Choroid plexus epithelial cell (primary cell): ENCODE measurements at places on chromosomes 7 and 10.

DNA sequence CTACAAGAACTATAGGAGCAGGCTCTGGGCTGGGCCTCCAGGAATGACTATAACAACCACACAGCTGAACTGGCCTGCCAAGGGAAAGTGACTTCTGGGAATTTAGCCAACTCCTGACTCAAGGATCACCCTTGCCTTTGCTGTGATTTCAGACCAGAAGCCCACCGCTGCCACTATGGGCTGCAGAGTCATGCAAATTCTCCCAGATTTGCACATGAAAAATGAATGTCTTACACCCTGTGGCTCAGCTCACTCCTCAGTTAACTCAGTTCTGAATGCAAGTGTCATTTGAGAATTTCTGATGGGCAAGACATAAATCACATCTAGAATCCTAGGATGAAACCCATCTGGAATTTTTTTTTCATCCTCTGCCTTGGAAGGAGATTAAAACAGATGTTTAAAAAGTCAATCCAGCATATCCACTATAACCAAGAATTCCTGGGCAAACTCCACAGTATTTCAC lies 186.5 kb upstream of the BET1 start:
- peak; percentile 97 for DNase-seq

- no peak for DNase-seq
These were observed 86.2 kb downstream of the SORBS1 start for GRCh38 chr10:95475003-95475383.

- peak; percentile 27 for DNase-seq
These were observed 72.1 kb upstream of the SEC61G start for GRCh38 chr7:54831046-54831643.

DNA sequence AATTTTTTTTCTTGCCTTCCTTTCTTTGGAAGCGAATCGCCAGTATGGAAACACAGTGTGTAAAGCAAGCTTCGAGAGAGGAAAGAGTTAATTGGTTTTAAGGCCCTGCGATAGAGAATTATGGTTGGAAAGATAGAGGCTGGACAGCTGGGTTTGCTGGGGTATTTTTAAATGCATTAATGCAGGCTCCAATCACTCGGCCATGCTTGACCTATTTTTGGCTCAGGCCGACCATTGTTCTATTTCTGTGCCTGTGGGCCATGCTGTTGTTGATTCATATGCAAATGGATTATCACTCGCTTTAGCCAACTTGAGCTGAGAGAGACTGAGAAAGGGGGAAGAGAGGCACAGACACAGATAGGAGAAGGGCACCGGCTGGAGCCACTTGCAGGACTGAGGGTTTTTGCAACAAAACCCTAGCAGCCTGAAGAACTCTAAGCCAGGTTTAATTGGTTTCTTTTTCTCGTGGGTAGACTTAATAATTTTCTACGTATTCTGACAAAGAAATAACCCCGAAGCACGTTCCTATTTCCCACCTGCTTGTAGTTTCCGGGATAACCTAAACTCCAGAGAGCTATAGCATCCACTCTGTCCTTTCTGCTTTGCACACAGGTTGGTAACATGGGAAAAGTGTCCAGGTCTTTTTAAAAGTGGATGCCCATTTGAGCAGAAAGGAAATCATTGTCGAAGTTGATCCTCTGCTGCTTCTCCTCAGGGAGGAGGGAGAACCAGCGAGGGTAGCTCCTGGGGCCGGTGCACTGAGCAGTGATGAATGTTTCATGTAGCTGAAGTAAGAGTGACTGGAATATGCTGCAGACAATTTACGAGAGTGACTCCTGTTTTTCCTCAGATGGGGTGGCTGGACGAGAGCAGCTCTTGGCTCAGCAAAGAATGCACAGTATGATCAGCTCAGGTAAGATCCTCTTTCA lies at the start of gene HDAC9:
Gene HDAC9 (plus strand): TSS at position 338 of the 929 bp plus-strand sequence. CDS start 554 bp downstream, at position 892.
- peak; percentile 40 for DNase-seq

- DNase-seq = peak; percentile 1
These were observed 58.7 kb upstream of the PRPS1L1 start for GRCh38 chr7:18086165-18087025.

DNA sequence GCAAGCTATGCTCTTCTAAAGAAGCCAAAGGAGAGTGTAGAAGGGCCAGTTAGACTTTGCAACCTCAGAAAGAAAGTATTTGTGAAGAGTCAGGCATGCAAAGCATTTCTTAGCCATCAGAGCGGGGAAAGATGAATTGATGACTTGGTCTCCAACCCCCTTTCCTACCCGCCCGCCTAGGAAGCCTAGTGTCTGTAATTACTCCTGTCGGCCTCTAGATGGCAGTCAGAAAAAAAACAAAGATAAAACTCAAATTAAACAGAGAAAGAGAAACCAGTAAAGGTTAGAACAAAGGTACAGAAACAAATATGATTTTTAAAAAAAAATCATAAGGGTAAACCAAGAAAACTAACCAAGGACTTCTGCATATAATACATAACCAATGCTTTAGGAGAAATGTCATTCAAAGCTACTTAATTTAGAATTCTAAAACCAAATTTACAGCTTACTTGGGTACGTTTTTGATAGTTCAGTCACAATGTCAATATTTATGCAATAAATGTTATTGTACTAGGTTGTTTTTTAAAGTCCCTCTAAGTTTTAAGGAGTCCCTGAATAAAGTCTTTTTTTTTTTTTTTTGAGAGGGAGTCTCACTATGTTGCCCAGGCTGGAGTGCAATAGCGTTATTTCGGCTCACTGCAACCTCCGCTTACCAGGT lies 97.6 kb downstream of the LYZL1 start:
- peak; percentile 59 for DNase-seq

DNA sequence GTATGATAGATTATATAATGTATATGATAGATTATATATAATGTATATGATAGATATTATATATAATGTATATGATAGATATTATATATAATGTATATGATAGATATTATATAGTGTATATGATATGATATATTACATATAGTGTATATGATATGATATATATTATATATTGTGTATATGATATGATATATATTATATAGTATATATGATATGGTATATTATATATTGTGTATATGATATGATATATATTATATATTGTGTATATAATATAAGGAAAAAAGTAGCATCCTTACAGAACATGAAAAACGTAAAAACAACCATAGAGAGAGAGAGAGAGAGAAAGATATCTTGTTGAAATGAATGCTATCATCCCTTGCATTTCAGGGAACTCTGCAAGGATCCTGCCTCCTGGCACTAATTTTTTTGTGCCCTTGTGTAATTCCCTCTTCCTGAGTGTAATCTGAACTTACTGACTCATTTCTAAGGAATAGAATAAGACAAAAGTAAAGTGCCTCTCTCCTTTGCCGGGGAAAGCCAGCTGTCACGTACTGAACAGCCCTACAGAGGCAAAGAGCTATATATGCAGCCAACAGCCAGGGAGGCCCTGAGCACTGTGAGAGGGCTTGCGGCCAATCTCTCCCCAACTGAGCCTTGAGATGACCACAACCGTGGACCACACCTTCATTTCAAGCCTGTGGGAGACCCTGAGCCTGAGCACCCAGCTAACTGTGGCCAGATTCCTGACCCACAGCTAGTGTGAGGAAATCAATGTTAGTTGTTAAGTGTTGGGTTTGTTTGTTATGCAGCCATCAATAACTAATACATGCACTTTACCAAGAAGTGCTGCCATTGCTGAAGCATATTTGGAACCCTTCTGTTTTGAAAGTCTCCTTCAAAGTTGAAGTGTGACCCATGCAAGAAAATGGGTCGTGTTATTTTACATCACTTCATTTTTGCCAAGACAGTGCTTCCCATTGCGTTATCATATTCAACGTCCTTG lies 61.1 kb upstream of the EZH2 start:
- peak; percentile 45 for DNase-seq

DNA sequence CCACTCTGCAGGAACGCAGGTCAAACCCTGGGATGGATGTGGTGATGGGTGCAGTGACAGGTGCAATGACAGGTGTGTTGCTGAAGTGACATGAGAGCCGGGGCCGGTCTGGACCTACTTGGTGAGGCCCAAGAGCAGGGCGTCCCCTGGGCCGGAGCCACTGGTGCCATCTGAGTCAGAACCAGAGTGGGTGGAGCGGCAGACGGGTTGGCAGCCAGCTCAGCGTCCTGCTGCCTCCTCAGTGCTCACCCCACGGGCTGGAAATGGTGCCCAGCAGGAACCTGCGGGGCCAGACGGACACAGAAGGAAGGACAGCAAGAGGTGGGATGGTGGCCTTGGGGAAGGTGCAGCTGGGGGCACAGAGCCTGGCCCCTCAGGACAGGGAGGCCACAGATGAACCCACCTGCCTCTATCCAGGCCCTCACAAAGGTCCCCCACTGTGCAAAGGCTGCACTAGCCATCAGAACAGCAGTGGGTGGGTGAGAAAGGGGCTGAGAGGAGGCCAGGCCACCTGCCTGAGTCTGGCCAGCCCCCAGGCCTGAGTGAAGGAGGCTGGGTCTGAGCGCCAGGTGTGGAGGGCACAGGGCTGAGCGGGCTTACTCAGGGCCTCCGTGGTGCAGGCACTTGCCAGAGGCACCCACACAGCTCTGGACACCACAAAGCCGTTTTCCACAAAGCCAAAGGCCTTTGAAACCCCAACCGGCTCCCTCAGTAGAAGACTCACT lies 129.0 kb upstream of the PPP2R2D start:
- DNase-seq = no peak

DNA sequence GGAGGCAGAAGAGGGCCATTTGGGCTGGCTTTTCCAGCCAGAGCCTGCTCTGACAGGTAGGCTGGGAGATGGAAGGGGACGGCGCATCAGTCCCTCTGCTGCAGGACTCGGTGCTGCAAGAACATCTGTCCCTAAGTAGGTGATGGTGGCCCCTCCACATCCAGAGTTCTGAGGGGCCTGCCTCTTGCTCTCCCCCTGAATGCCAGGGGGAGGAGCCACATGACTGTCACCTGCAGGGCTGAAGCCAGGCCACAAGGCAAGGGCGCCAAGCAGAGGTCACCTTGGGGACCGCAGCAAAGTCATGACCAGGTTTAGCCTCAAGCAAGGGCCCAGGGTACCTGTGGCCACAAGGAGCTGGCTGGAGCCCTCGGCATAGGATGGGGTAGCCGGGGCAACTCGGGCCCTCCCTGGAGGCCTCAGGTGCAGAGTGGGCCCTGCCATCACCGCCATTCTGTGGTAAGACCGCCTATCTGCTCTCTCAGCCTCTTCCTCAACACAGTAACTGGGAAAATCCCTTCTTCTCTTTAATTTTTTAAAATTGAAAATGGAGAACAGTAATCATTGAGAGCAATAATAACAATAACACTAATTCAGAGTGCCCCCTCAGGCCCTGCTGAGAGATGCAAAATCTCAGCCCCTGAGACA lies 99.3 kb downstream of the FAM53B start:
- no peak for DNase-seq

- DNase-seq = no peak
These were observed 56.4 kb upstream of the PFKP start for GRCh38 chr10:3010816-3011460.

DNA sequence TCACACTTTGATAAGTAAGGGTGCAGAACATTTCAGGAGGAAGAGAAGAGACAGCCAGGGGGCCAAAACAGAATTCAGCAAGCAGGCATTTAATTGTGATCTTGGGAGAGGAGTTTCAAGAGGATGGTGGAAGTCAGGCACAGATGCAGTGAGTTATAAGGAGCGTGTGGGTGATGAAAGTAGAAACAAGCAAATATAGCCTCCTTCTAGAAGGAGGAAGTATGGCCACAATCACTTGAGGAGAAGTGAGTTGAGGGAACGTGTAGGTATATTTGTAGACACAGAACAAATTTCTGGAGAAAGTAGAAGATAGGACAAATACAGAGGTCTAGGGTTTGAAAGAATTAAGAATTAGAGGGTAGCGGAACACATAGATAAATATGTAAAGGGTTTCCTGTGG lies 165.8 kb downstream of the CACNB2 start:
- no peak for DNase-seq

GRCh38 chr7:141097430-141097829 lies 23.6 kb downstream of the TMEM178B start:
- peak; percentile 6 for DNase-seq

DNA sequence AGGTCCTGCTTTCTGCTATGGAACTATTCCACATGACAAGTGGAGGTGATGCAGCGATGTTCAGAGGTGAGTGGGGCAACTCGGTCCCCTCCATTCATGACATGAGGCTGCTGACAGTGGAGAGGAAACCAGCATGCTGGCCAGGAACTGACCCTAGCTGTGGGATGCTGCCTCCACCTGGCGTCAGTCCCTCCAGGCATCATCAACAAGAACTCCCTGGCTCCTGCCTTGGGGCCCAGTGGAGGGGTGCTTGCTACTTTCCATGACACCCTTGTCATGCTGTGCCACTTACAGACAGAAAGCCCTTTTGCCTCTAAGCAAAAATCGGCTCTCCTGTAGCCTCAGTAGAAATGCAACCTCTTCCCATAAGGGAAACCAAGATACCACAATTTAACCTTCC lies 118.5 kb downstream of the LRRC18 start:
- DNase-seq = no peak

DNA sequence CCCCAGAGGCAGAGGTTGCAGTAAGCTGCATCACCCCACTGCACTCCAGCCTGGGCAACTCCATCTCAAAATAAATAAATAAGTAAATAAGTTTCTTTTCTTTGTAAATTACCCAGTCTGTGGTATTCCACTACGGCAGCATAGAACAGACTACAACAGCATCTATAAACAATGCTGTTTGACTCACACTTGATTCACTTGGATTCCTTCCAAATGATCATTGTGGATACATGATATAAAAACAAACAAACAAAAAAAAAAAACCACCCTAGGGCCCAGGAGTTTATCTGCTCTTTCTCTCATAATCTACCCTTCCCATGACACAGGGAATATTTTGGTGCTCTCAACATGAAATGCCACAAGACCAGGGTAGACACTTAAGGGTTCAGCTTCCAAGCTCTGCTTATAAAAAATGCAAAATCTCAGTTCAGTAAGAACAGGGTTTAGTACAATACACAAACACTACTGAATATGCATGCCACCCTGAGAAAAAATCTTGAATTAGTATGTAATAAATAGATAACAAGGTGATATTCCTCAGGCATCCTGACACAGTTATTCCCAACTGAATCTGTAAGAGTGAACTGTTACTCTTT lies 200.9 kb downstream of the FAM107B start:
- peak; percentile 62 for DNase-seq

- peak; percentile 69 for DNase-seq
These were observed 204.4 kb downstream of the DIP2C start for GRCh38 chr10:484925-485661.

DNA sequence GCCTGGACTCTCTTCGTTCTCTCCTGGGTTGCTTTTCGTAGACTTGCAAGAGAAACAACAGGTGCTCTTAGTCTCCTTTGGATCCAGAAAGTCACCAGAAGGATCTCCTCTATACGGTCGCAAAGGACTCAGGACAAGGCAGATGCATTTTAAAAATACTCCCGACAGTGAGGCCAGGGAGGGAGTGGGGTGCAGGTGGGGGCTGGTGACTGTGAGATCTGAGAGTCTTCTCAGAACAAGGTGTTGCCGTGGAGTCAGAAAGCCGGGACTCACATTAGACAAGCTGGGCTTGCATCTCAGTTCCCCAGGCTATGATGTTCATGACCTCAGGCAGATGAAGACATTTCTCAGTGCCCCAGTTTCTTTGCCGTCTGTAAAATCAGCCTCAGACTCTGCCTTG lies 507.2 kb downstream of the TCERG1L start:
- no peak for DNase-seq

DNA sequence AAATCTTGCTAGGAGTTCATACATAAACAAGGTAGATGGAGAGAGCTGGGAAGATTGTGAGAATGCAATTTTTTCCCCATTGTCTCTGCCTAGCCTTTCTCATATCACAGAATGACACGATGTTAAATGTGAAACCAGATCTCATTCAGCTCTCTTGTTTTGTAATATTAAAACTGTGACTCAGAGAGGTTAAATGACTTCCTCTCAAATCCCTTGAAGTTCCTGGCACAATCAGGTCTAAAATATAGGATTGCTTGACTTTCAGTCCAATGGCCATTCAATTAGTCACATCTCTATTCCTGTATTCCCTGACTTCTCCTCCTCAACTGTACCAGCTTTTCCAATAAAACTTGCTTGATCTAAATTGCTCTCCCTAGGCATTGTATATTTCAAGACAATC lies 3.1 kb downstream of the ANKRD22 start:
- DNase-seq = peak; percentile 70
